ENCODE measurements at places on chromosomes 3 and 15.

DNA sequence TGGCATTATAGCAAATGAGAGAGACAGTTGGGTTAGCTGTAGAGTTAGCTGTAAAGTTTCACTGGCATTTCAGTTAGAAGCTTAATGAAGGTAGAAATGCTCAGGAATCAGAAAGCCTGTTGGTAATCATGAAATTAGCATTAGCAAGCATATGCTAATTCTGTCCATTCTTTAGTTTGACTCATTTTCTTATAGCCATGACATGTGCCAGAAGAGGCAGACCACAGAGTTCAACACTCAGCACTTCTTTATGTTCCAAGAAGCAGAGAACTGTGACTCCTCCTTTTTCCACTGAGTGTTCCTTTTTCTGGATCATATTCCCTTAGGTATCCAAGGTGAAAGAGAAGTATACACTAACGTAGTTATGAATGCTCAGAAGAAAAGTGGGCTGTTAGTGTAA is 276.2 kb upstream of the SGO1 start:
- DNase-seq = no peak

DNA sequence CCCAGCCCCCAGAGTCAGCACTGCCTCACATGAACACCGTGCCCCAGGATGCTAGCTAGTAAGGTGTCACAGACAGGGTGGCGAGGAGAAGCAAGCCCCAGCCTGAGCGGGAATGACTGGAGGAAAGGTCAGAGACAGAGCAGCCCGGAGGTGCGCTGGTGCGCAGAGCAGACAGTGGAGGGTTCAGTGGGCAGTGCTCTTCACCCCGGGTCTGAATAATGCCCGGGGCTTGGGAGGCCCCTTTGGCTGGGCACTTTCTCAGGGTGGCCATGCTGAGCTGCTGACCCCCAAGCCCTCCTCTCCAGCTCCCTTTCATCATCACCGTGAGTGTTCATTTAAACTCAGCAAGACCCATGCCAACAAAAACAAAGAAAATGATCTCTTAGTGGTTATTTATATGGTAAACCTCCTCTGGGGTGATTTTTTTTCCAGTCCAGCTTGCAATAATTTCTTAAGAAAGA is 110.8 kb downstream of the VGLL4 start:
- no peak for DNase-seq

DNA sequence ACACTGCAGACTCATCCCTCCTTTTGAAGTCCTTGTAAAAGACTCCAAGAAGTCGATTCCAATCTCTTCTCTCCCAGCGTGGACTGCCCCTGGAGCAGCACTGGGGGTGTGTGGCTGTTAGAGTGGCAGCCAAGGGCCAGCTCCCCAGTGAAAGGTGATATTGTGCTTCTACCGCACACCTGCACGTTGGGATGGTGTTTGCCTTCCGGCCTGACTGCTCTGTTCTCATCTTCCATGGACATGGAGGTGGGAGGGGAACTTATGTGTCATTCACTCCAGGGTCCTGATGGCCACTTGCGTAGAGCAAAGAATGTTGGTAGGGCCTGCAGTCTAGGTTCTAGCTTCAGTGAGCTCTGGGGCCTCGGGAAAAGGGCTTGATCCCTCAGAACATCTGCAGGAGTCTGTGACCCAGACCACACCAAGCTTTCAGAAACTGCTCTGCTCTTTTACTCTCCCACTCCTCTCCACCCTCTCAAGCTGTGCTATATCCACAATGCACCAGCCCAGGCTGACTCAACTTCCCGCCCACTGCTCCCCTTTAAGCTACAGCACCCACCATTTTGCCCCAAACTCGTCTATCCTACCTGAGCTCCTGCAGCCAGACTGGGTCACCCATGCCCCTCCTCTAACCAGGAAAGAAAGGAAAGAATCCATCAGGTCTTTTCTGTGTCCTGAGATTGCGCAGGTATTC is 31.3 kb downstream of the LIPC start:
- no peak for DNase-seq

DNA sequence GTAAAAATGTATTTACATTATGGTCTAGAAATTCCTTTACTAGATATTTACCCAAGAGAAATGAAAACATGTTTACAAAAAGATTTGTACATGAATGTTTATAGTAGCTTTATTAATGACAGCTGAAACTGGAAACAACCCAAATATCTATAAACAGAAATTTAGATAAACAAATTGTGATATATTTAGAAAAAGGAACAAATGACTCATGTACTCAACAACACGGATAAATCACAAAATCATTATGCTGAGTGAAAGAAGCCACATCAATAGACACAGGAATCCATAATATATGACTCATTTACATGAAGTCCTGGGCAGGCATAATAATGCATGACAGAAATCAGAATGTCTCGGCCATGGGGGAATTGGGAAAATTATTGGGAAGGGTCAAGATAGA is 1020.2 kb downstream of the SQOR start:
- DNase-seq = no peak

DNA sequence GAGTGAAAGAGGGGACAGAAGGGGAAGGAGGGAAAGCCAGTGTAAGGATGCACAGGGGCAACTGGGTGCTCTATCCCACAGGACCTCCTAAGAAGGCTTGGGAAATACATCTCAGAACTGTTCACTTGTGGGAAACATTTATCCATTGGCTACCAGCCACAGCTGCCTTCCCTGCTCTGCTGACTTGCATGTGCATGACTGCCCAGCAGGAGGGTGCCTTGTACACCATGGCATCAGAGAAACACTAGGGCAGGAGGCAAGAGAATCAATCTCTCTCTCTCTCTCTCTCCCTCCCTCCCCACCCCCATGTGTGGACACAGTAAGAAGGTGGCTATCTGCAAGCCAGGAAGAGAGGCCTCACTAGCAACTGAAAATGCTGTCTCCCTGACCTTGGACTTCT is 62.9 kb upstream of the ZBTB38 start:
- no peak for DNase-seq

DNA sequence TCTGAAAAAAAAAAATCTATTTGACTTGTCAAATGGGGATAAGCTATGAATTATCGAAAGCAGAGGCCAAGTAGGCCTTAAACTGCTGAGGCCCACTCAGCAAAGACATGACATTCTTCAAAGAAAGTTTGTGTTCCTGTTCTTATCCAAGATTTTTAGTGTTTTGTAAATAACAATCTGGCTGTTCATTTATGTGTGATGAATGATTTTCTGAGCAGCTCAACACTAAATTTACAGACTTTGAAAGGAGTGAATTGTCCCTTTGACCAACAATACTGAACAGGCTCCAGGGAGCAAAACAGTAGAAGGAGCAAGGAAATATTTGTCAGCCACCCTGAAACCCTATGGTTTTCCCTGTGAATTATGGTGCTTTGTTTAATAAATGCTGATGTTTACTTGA is 512.6 kb upstream of the NAALADL2 start:
- DNase-seq = no peak

DNA sequence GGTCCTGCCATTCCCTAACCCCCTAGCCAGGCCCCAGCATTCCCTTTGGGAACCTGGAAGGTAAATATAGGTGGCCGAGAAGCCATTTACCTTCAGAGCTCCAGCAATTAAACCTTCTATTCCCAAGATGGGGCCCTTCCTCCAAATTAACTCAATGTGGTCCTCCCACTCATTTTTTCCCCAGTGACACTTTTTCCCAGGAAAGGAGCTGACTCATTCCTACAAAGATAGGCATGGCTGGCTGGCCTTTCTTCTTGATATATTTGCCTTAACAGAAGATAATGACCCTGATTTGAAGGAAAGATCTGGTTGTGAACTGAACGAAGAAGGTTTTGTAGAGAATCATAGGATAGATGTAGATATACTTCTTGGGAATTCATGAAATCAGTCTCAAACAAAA is 279.0 kb upstream of the VEPH1 start:
- DNase-seq = no peak

DNA sequence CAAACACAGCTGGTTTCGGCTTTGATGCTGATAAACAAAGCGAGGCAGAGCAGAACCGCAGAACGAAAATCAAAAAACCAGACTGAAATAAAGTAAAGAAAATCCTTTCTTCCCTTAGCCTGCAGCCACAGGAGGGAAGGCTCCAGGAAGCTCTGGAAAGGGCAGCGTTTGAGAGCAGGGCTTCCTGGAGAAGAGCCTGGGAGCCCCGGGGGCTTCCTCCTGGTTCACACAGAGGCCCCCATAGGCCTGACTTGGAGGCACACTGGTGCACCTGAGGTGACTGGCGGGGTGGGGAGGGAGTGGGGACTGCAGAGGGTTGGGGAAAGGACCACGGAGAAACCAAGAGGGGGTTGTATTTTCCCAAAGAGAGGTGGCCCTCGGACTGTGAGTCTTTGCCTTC is 98.8 kb upstream of the WNT5A start:
- DNase-seq = no peak

- DNase-seq = no peak
These were observed 81.3 kb downstream of the CHL1 start for GRCh38 chr3:277873-278272.

- no peak for DNase-seq
These were observed 1.7 kb upstream of the RARB start for GRCh38 chr3:25426408-25426807.

GRCh38 chr3:32699429-32699828 is 14.4 kb downstream of the CNOT10 start:
- DNase-seq = no peak

DNA sequence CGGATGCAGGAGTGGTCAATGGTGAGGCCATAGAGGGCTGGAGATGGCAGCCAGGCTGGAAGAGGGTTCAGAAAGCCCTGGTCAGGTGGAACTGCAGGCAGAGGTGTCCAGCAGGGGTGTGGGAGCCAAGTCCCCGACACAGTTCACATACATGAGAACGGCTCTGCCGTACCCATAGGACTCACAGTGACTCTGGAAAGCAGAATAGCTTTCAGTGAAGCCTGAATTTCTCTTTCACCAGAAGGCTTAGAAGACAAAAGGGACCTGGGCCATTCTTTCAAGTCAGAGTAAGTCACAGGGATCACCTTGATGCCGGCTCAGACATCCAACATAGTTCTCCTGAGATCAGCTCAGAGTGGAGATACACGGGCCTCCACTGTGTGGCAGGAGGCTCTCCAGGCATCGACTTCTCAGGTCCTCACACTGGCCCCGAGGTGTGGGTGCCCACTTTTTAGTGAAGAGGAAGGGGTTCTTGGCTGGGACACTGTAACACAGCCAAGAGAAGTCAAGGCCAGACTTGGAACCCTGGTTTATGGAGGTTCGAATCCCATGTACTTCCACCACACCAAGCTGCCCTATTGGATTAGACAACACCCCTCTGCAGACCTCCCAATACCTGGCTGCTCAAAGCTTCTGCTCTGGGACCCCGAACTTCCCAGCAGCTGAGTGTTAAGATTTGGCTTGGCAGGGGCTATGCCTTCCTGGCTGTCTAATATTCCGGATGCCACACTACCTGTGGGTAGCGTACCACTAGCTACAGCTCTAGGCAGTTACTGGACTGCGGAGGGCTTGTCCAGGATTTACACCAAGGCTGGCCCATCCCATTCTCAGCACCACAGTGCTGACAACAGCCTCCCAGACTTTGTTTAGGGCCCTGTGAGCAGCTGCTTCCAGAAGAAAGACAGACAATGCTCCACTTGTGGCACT is 40.4 kb upstream of the RAB6B start:
- no peak for DNase-seq

- no peak for DNase-seq
These were observed 6.3 kb upstream of the CA12 start for GRCh38 chr15:63387748-63388493.

GRCh38 chr3:20890111-20890519 is 704.1 kb upstream of the SGO1 start:
- DNase-seq = no peak

- DNase-seq = no peak
These were observed 110.0 kb downstream of the TJP1 start for GRCh38 chr15:29712149-29712885.

DNA sequence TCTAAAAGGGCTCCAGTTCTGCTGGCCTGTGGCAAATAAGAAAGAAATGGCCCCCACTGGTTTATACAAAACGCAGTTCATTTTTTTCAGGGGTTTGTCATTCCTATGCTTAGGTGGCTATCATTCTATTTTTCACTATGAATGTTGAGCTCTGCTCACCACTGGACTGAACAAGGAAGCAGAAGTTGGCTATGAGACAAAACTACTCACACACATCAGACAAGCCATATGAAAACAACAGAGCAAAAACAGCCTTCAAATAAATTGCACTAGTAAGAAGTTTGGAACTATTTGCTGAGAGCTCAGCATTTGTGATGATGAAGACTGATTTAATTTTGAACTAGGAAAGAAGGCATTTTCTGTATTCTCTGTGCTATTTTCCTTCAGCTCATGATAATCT is 328.5 kb downstream of the MECOM start:
- DNase-seq = no peak

GRCh38 chr15:57861034-57861638 is 154.6 kb downstream of the POLR2M start:
- DNase-seq = no peak

DNA sequence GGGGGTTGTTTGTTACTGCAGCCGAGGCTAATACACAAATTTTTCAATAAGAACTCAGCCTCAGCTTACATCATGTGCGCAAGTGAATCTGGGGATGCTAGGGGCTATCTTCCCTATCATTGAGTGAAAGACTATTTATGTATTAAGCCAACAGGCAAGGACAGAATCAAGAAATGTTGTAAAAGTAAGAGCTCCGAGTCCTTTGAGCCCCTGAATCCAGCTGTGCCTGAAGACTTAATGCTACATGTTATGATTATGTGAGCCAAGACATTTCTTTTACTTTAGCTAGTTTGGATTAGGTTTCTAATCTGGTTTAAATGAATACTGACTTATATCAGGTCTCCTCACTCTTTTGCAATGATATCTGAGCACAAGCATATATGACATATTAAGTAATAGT is 782.9 kb upstream of the CFAP20DC start:
- DNase-seq = no peak

All from stimulated activated CD8-positive, alpha-beta memory T cell treated with anti-CD3 and anti-CD28 coated beads, Interleukin-15, amount 100 ng/mL, for 1 hour (primary cell).